Activated gamma-delta T cell treated with Interleukin-2 at 50 U/mL for 16 hours (primary cell): ENCODE measurements at places on chromosomes 16 and 17.

DNA sequence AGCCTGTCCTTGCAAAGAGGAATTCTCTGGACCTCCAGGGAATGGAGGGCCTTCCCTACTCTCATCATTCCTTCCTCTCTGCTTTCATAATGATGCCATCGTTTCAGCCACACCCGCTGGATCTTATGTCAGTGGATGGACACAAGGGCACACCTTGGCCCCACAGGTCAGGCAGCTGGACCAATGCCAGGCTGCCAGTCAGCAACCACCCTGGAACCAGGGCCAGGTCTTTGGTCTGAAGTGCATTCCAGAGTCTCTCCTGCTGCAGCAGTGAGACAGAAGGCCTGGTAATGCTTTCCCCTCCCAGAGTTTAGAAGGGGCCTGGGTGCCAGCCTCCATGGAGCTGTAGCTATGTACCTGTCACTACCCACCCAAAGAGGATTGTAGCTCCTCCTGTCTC, 7.4 kb downstream of the C1QL1 start:
- DNase-seq, result no peak

DNA sequence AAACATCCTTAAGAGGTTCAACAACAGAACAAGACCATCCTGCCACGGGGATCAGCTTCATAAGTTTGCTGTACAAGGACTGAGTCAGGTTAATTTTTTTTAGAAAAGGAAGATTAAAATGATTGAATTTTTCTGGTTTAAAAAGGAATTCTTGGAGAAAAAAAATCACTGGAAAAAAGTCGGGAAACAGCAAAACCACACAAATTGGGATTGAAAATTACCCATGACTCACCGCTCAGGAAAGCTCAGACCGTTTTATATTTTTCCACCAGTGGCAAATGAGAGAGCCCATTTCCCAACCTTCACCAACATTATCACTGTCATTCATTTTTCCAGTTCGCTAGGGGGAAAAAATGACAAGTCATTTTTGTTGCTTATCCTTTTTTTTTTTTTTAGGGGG, 46.6 kb downstream of the MRM3 start:
- DNase-seq, result no peak

GRCh38 chr16:12089492-12090150, 113.1 kb downstream of the SNX29 start:
- peak; percentile 36 for DNase-seq

GRCh38 chr17:78442648-78443218, 64.3 kb downstream of the PGS1 start:
- no peak for DNase-seq

- no peak for DNase-seq
Measured at GRCh38 chr16:26993511-26993910, 73.2 kb upstream of the C16orf82 start.

- no peak for DNase-seq
Measured at GRCh38 chr17:43975898-43976297, 22.2 kb upstream of the PYY start.
